ENCODE measurements at places on chromosomes 6 and 20.

- no peak for DNase-seq
Observed at GRCh38 chr20:62146019-62146755, 2.6 kb downstream of the SS18L1 start.

DNA sequence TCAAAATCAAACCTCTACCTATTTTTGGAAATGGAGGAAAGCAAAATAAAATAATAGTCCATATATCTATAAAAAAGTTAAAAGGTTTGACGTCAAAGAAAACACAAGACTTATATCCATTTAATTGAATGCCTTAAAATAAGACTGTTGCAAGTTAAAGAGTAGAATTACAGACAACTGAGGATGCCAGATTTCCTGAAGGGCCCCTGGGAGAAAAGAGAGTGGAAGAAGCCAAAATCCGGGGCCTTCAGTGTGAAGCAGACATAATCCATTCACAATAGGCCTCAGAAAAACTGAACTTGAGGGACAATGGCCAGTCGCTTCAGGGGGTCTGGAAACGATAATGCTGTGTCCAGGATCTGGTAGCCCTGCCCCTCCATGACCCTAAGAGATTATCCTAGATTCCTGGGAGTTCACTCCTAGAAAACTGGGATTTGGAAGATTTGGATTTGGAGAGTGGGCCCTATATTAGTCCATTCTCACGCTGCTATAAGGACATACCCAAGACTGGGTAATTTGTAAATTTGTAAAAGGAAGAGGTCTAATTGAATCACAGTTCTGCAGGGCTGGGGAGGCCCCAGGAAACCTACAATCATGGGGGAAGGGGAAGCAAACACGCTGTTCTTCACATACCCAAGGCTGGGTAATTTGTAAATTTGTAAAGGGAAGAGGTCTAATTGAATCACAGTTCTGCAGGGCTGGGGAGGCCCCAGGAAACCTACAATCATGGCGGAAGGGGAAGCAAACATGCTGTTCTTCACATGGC, 94.0 kb upstream of the SLC2A12 start:
- DNase-seq = no peak

GRCh38 chr20:35145141-35145564, 2.0 kb downstream of the EDEM2 start:
- DNase-seq = no peak

GRCh38 chr6:43942011-43942442, 172.0 kb downstream of the VEGFA start:
- DNase-seq = no peak

DNA sequence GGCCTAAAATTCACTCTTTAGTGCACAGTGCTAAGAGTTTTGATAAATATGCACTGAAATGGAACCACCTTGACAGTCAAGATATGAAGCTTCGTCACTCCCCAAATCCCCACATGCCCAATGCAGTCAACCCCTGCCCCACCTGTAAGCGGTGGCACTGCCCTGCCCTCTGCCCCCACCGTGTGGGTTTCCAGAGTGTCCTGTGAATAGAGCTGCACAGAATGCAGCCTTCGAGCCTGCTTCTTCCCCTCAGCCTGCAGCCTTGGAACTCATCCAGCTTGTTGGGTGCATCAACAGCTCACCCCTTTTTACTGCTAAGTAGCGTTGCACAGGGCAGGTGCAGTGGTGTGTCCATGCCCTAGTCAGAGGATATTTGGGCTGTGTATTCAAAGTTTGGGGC, 216.3 kb downstream of the SYNDIG1 start:
- no peak for DNase-seq

DNA sequence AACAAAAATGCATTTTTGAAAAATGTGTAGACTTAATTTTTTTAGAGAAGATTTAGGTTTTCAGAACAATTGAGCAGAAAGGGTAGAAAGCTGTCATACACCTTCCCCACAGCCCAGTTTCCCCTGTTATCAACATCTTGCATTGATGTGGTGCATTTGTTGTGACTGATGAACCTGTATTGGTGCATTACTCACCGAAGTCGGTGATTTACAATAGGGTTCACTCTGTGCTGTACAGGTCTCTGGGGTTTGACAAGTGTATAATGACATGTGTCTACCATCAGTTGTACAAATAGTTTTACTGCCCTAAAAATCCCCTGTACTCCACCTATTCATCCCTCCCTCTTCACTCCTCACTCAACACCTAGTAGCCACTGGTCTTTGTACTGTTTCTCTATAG, 23.8 kb upstream of the ADIG start:
- no peak for DNase-seq

- no peak for DNase-seq
Observed at GRCh38 chr20:11195899-11196558, 522.2 kb upstream of the JAG1 start.

- DNase-seq = no peak
Observed at GRCh38 chr6:136077834-136078576, 172.1 kb downstream of the MTFR2 start.

DNA sequence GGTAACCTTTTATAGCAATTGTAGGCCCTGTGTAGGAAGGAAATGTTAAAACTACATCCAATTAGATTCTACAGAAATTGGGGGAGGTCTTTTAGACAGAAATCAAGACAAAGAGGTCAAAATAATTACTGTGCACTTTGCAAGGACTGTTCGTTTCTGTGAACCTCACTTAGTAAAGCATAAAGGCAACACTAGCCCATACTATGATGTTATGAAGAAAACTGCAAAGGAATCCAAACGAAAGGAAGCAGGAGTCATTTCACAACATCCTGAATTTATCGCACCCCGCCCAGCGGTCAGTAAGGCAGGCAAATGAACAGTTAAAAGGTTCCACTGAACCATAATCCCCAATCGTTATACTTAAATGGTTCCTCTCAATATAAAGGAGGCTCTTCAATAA, 429.5 kb upstream of the ARID1B start:
- DNase-seq = no peak

DNA sequence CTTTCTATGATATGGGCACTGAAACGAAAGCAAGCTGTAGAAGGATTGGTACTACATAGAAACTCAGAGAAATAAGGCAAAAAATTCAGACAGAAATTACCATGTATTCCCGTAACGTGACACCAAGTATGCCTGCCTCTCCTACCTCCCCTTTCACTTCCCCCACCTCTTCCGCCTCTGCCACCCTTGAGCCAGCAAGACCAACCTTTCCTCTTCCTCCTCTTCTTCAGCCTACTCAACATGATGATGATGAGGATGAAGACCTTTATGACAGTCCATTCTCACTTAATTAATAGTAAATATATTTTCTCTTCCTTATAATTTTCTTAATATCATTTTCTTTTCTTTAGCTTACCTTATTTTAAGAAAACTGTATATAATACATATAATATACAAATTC, 188.1 kb upstream of the VGLL2 start:
- DNase-seq = no peak

GRCh38 chr6:3291346-3291745, 32.6 kb downstream of the PSMG4 start:
- no peak for DNase-seq

GRCh38 chr20:64240243-64241015, 15.1 kb upstream of the PCMTD2 start:
- no peak for DNase-seq

DNA sequence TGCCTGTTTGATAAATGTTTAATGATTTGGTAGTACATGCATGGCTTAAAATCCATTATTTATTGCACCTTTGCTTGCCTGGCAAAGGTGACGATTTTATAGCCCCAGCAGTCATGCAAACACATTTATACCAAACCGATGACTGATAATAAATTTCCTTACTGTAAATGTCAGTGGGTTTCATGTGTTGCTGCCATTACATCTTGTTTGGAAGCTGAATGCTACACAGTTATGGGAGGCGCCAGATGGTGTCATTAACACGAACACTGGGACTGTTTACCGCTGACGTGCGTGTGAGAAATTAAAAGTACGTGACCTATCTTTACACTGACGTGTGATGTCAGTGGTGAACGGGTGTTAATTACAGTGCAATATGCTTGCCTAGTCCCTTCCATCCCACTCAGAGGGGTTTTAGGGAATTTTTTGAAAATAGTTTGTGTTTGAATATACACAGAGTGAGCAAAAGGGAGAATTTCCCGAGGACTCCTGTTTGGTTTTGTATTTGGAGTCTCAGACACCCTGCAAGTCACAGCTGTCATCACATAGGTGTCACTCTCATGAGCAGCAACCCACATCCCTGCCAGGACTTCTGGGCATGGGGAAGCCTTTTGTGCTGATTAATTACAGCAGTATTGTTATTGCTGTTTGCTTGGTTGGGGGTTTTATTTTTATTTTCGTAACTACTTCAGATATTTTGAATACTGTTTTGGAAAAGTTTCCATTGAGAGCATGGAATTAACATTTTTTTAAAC, 151.8 kb upstream of the INSM1 start:
- no peak for DNase-seq

DNA sequence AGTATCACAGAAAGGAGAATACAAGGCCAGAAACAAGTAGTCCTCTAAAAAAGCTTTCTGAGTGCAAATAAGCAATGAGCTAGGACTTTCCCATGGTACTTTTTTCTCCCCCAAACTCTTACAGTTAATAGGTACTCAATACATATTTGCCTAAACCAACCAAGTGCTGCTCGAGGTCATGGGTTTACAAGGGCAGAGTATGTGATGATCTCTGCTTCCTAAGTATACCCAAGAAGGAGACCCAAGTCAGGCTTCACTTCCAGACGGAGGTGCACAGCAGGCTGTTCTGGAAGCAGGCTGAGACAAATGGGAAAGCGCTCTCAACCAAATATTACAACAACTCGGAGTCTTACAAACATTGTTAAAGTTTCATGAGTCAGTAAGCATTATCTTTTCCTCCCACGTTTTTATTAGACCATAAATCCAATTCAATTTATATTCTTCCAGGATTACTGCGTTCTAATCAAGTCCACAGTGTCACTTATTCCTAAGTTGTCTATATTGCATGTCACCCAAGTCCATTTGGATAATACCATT, 8.1 kb downstream of the FYN start:
- no peak for DNase-seq

- DNase-seq = no peak
Observed at GRCh38 chr6:105907301-105907700, 178.8 kb upstream of the PRDM1 start.

DNA sequence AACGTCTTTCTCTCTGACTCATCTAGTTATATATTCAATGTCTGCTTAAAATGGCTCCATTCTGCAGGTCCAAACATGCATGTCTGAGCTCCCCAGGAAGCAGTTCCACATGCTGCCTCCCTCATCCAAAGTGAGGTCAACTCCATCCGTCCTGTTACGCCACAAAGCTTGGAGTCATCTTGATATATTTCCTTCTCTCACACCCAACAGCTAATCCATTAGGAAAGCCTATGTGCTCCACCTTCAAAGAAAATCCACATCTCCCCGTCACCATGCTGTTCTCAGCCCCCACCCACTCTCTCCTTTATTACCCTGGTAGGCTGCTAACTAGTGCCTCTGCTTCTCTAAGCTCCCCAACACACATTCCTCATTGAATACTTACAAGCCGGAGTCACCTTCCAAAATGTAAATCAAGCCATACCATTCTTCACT, 130.2 kb upstream of the SYNDIG1 start:
- no peak for DNase-seq

DNA sequence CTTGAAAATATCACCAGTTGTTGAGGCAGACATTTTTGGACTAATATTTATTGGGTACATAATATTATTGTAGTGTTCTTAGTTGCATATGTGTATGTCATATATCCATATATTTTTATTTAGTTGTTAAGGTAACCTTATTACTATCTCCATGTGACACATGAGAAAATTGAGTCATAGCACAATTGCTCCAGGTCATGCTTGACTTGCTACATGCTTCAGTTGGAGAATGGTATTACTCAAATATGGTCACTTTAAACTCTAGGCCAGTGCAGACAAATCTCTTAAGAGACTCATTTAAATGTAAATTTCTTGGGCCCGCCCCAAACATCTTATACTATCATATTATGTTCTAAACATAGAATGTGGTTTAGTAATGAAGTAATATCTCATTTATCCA, 246.1 kb downstream of the RIMS1 start:
- no peak for DNase-seq

GRCh38 chr6:79985128-79985527, 19.3 kb upstream of the TTK start:
- DNase-seq = no peak

DNA sequence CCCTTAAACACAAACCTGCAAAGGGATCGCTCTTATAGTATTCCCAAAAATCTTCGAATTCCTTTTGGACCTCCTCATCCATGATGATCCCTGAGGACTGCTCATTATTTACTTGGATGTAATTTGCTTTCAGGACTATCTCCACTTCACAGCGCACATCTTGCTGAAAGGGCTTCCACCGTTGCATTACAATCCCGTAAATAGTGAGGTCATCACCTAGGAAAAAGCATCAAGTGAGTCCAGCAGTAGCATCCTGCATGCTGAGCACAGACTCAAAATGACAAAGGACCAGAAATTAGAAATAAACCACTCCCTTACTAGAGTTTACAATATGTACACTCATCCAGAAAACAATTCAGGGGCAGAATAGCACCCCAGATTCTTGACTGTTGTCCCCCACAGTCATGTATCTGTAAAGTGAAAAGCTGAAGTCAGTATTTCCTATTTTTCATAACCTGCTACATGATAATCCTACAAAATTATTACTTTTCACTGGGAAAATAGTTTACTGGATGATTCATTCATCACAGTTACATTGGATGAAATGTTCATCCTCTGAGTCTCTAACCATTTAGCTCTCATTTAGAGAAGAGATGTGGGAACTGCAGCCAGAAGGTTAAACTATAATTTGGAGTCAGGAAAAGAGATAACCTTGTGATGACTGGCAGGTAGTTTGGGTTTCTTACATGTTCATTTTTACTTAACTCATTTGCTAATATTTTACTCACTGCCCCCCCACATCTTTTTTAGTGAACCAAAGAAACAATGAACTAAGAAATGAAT, 17.2 kb downstream of the MCM9 start:
- DNase-seq = no peak

- DNase-seq = no peak
Observed at GRCh38 chr6:47922391-47922790, 140.6 kb downstream of the OPN5 start.

- no peak for DNase-seq
Observed at GRCh38 chr20:15674253-15675060, 898.8 kb downstream of the KIF16B start.

DNA sequence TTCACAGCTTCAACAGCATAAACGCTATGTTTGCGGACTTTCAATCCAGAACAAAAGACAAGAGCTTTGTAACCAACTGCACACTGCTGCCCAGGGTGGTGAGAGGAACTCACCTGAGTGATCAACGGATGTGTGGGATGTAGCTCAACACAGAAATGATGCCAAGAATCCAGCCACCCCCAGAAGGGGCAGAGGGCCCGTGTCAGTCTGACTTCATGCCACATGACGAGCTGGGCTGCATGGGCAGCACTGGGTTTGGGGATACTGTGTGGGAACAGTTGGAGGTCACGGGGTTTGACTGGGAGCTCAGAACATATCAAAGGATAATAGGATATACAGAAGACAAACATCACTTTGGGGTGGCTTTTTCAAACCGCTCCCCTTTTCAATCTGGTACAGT, 79.4 kb upstream of the TRAF3IP2 start:
- DNase-seq = no peak

- DNase-seq = no peak
Observed at GRCh38 chr6:90765491-90765890, 178.6 kb upstream of the MAP3K7 start.

Measured in stimulated activated CD4-positive, alpha-beta T cell treated with anti-CD3 and anti-CD28 coated beads, Interleukin-4, amount 100 ng/mL, for 4 hours (primary cell).